A673 (cell line): ENCODE measurements at places on chromosomes 4 and X. TPM values are rescaled to one million over a fixed set of nuclear protein-coding genes. Genes with fewer than 3 reads are reported as not detected.

- no peaks in the 10 kb centered on the region for H3K27me3 ChIP-seq
- no peak overlapping the region for H3K27ac ChIP-seq
- H3K36me3 ChIP-seq, result no peaks in the 10 kb centered on the region
- no peak overlapping the region for H3K4me3 ChIP-seq
- DNase-seq, result no peak
- no peaks in the 10 kb centered on the region for H3K4me1 ChIP-seq
Observed at GRCh38 chrX:141220342-141221008, 21.8 kb downstream of the SPANXC start.

GRCh38 chr4:126906466-126906865, 726.3 kb upstream of the INTU start:
- no peaks in the 10 kb centered on the region for H3K27me3 ChIP-seq
- no peak overlapping the region for H3K27ac ChIP-seq
- no peak for DNase-seq
- H3K36me3 ChIP-seq, result no peaks in the 10 kb centered on the region
- no peaks in the 10 kb centered on the region for H3K4me1 ChIP-seq

DNA sequence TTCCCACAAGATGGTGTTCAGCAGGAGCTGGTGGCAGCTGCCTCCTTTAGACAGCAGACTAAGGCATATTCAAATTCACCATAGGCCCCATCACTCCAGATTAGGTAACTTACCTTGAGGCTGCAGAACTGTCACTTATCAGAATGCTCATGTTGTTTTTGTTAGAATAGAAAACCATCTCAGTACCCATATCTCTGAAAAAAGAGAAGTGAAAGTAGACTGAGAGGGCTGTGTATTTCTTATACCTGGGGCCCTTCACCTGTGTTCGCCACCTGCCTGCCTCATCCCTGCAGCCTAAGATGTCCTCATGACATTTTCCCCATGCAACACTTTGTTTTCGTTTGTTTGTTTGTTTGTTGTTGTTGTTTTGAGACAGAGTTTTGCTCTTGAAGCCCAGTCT, 32.9 kb upstream of the SPRY1 start:
- H3K36me3 ChIP-seq, result peaks cover 6% of the 10 kb centered on the region
- H3K27ac ChIP-seq, result no peak overlapping the region
- DNase-seq, result no peak
- H3K4me1 ChIP-seq, result peaks cover 4% of the 10 kb centered on the region
- H3K4me3 ChIP-seq, result no peak overlapping the region
- H3K27me3 ChIP-seq, result no peaks in the 10 kb centered on the region

- no peak overlapping the region for H3K4me3 ChIP-seq
- no peak overlapping the region for H3K27ac ChIP-seq
- peaks cover 5% of the 10 kb centered on the region for H3K4me1 ChIP-seq
- no peak for DNase-seq
Observed at GRCh38 chr4:37745946-37746345, 59.8 kb upstream of the RELL1 start.

DNA sequence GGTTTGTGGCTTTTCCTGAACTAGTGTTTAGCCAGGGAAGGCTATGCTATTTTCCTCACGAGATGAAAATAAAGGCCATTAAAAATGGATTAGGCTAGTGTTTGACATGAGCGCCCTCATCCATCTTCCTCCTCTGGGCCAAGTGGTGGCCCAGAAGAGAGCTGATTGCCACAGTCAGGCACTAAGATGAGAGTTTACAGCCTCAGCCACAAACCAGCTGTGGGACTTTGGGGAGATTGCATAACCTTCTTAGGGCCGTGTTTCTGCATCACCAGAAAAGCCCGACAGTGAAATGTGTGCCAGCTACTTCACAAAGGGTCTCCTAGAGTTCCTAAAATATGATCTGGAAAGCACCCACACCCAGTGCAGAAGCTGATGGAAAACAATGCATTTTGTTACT, 42.3 kb upstream of the LNX1 start:
- no peaks in the 10 kb centered on the region for H3K4me1 ChIP-seq
- H3K36me3 ChIP-seq, result no peaks in the 10 kb centered on the region
- DNase-seq, result peak; percentile 58
- H3K4me3 ChIP-seq, result no peak overlapping the region
- no peak overlapping the region for H3K27ac ChIP-seq

DNA sequence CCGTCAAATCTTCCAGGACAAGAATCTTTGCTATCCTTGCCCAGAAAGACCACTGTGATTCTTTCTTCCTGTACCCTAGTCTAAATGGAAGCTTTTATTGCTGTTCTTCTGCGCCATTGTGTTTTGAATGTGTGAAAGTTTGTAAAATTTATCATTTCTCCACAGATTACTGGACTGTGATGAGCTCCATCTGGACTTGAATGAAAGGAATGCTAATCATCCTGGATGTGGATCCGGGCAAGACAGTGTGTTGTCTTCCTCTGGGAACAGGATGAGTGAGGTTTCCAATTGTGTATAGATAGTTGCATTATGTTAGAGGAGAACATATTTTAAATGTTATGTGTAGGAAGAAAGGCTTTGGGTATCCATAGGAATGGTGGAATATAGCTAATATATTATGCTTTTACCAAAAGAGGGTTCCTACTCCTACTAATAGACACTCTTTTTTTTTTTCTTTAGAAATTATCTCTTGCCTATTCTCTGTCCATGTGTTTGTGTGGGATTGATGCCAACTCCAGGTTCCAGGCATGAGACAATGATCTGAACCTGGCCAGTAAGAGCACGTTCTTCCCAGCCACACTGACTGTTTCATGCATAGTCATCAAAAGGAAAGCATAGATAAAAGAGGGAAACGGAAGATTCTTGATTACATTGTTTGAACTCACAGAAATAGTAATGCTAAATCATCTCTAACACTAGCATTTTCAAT, 803.6 kb upstream of the ADGRL3 start:
- DNase-seq, result no peak
- no peak overlapping the region for H3K4me3 ChIP-seq
- no peak overlapping the region for H3K27ac ChIP-seq
- no peaks in the 10 kb centered on the region for H3K36me3 ChIP-seq
- H3K27me3 ChIP-seq, result no peaks in the 10 kb centered on the region
- no peaks in the 10 kb centered on the region for H3K4me1 ChIP-seq

- no peak overlapping the region for H3K27ac ChIP-seq
- no peaks in the 10 kb centered on the region for H3K36me3 ChIP-seq
- no peaks in the 10 kb centered on the region for H3K4me1 ChIP-seq
- no peak overlapping the region for H3K4me3 ChIP-seq
Observed at GRCh38 chrX:144849141-144849540, 398.2 kb upstream of the SPANXN1 start.

- no peak overlapping the region for H3K27ac ChIP-seq
- DNase-seq, result no peak
- no peak overlapping the region for H3K4me3 ChIP-seq
- no peaks in the 10 kb centered on the region for H3K36me3 ChIP-seq
- H3K4me1 ChIP-seq, result no peaks in the 10 kb centered on the region
- H3K27me3 ChIP-seq, result no peaks in the 10 kb centered on the region
Observed at GRCh38 chrX:122869171-122869570, 314.9 kb upstream of the GRIA3 start.

DNA sequence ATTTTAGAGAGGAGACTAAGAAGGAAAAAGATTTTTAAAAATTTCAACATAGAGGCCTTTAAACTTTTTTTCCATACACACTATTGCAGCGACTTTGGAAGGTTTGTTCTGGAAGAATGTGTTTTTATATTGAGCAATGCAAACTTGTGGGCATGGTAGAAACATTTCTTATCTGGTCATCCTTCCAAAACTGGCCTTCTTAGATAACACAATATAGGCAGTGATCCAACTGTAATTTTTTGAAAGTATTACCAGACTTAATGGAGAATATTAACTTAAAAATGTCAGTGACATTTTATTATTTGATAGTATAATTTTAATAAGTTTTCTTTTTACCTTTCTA, 25.6 kb downstream of the FHDC1 start:
- H3K27ac ChIP-seq, result no peak overlapping the region
- no peaks in the 10 kb centered on the region for H3K36me3 ChIP-seq
- H3K4me1 ChIP-seq, result no peaks in the 10 kb centered on the region
- DNase-seq, result no peak

DNA sequence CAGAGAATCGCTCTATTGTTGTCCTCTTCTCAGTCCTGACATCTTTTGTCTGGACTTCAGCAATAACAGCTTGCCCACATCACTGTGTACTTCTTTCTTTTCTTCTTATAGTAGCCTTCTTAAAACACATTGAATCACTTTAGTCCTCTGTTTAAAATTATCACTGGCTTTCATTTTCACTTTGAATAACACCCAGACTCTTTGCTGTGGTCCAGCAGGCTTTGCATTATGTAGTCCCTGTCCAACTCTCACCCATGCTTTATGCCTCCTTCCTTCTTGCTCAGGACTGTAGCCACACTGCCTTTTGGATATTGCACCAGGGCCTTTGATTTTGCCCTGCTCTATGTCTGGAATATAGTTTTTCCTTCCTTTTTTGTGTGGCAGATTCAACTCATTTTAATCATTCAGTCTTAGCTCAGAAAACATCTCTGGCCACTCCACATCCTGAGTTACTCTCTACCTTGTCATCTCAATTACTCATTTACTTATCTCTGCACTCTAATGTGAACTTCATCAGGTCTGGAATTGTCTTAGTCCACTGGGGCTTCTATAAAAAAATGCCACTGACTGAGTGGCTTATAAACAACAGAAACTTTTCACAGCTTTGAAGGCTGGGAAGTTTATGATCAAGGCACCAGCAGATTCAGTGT, 168.2 kb downstream of the C4orf33 start:
- no peaks in the 10 kb centered on the region for H3K4me1 ChIP-seq
- no peak overlapping the region for H3K4me3 ChIP-seq
- no peaks in the 10 kb centered on the region for H3K27me3 ChIP-seq
- no peak for DNase-seq
- no peak overlapping the region for H3K27ac ChIP-seq
- no peaks in the 10 kb centered on the region for H3K36me3 ChIP-seq

DNA sequence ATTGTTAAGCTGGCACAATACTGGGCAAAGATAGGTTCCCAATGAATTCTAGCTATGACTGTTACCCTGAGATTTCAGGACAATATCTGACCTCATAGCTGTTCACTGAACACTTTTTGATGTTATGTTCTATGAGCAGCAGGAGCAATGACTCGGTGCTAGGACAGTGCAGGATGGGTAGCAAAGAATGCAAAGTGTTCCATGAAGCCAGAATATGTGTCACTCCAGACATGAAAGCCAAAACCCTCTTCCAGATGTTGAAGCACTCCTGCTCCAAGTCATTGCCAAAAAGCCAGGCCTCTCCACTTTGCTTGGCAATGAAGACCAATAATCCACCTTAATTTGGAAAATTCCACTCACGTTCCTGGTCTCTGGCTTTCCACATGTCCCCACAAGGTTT, 300.9 kb upstream of the CPEB2 start:
- H3K27ac ChIP-seq, result no peak overlapping the region
- no peak overlapping the region for H3K4me3 ChIP-seq
- H3K27me3 ChIP-seq, result no peaks in the 10 kb centered on the region
- DNase-seq, result no peak

- DNase-seq, result no peak
- H3K36me3 ChIP-seq, result no peaks in the 10 kb centered on the region
- no peak overlapping the region for H3K27ac ChIP-seq
- H3K27me3 ChIP-seq, result peaks cover 3% of the 10 kb centered on the region
- no peak overlapping the region for H3K4me3 ChIP-seq
- H3K4me1 ChIP-seq, result no peaks in the 10 kb centered on the region
Observed at GRCh38 chrX:154059729-154060245, 37.7 kb downstream of the MECP2 start.

- no peak for DNase-seq
- H3K4me3 ChIP-seq, result no peak overlapping the region
- no peaks in the 10 kb centered on the region for H3K36me3 ChIP-seq
- H3K4me1 ChIP-seq, result peaks cover 8% of the 10 kb centered on the region
- H3K27me3 ChIP-seq, result no peaks in the 10 kb centered on the region
Observed at GRCh38 chr4:8164194-8164565, 5.6 kb upstream of the ABLIM2 start.

- DNase-seq, result no peak
- H3K4me1 ChIP-seq, result no peaks in the 10 kb centered on the region
- no peaks in the 10 kb centered on the region for H3K27me3 ChIP-seq
- H3K36me3 ChIP-seq, result no peaks in the 10 kb centered on the region
- peak within 1 kb of the TSS; percentile 35 for H3K4me3 ChIP-seq
Observed at GRCh38 chrX:1336331-1336943, at the start of gene IL3RA. Gene IL3RA, plus strand, starts transcription at chrX:1336785. Its CDS starts 4,981 bp downstream, at chrX:1341766.

DNA sequence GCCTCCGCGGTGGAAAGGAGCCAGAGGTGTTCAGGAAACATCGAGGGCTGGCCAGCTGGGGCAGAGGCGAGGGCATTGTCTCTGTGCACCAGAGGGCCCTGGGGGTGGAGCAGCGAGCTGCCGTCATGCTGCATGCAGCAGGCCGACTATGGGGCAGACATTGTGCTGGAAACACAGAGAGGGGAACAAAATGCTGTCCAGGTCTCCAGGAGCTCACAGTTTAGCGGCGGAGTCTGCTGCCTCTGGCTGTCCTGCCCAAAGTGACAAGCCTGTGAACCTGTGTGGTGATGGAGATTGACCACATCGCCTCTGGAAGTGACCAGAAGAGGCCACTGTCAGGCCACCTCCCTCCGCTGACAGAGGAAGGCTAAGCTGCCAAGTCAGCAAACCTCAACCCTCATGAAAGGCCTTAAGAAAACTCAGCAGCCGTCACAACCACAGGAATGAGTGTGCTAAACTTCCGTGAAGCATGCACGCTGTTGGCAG, 20.1 kb upstream of the SASH3 start:
- no peak overlapping the region for H3K4me3 ChIP-seq
- H3K4me1 ChIP-seq, result no peaks in the 10 kb centered on the region
- H3K27ac ChIP-seq, result no peak overlapping the region
- no peak for DNase-seq

- H3K36me3 ChIP-seq, result no peaks in the 10 kb centered on the region
- no peaks in the 10 kb centered on the region for H3K4me1 ChIP-seq
- H3K27me3 ChIP-seq, result peaks cover 3% of the 10 kb centered on the region
- H3K4me3 ChIP-seq, result no peak overlapping the region
Observed at GRCh38 chr4:80611678-80611979, 276.1 kb downstream of the CFAP299 start.

- no peaks in the 10 kb centered on the region for H3K36me3 ChIP-seq
- DNase-seq, result no peak
- no peaks in the 10 kb centered on the region for H3K4me1 ChIP-seq
- no peak overlapping the region for H3K4me3 ChIP-seq
Observed at GRCh38 chrX:156004256-156004655, 6.8 kb downstream of the IL9R start.

DNA sequence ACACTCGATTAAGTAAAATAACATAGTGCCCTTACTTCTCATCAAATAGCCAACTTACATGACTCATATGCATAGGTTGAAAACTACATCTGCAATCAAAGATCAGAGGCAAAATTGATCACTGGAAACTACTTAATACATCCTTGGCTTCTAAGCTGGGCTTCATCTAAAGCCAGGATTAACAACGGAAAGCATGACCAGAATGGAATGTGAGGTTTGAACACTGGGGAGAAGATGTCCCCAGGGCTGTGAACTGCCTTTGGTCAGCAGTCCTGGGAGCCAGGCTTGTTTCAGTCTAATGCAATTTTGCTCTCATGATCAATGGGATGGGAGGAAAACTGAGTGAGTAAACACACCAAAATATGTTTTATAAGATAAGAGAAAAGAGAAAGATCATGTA, 192.5 kb upstream of the TTC29 start:
- no peaks in the 10 kb centered on the region for H3K27me3 ChIP-seq
- no peak for DNase-seq
- no peak overlapping the region for H3K27ac ChIP-seq
- H3K4me1 ChIP-seq, result no peaks in the 10 kb centered on the region

MID1 gene
- total RNA-seq, result 5.6 and 7.0 TPM in 2 replicates

KLHL13 gene
- total RNA-seq, result 44.7 and 46.3 TPM in 2 replicates

PORCN gene
- 10.3 and 11.9 TPM in 2 replicates for total RNA-seq

AMOT gene
- 2.1 and 2.6 TPM in 2 replicates for total RNA-seq

MAGEA2B gene
- total RNA-seq, result not detected in 2 replicates

XAGE2 gene
- not detected in 2 replicates for total RNA-seq

MEPE gene
- total RNA-seq, result not detected in 2 replicates

MTNR1A gene
- total RNA-seq, result 1.2 and 3.0 TPM in 2 replicates

PSAPL1 gene
- not detected in 2 replicates for total RNA-seq

TEX13C gene
- 0.07 TPM in 1 of 2 replicates, not detected in the other for total RNA-seq

TXK gene
- 1.4 and 2.0 TPM in 2 replicates for total RNA-seq

SLC35A2 gene
- 21.7 and 30.4 TPM in 2 replicates for total RNA-seq

MSX1 gene
- 4.7 and 6.1 TPM in 2 replicates for total RNA-seq
